ENCODE measurements at places on chromosomes 6 and 20.

DNA sequence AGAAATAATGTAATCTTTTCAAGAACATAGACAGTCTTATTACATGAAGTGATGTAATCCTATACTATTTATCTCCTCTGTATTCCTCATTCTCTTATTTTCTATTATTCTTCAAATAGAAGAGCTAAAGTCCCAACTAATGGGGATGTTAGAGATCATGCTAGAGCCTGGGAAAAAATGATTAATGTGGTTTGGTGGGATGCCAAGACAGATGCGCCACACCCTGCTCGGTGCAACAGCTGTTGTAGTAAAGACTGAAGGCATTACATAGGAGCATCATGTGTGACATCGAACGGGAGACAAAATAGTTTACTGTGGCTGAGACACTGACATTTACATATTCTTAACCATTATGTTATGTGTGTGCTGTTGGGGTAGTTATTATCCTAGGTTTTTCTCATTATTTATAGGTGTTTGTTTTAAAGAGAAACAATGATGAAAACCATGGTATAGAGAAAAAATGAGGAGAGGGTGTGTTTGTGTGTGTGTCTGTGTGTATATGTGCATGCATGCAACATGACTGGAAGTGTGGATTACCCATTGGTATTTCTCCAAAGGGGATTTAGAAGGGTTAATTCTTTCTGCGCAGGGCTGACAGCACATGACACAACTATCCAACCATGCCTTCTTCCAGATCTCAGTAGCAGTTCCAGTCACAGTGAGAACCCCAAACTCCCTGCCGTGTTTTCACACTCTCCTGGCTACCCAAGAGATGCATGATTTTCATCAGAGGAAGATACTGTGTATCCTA lies 155.3 kb downstream of the EYA4 start:
- no peak for DNase-seq

GRCh38 chr6:133854364-133855275 lies 34.3 kb upstream of the TCF21 start:
- no peak for DNase-seq

DNA sequence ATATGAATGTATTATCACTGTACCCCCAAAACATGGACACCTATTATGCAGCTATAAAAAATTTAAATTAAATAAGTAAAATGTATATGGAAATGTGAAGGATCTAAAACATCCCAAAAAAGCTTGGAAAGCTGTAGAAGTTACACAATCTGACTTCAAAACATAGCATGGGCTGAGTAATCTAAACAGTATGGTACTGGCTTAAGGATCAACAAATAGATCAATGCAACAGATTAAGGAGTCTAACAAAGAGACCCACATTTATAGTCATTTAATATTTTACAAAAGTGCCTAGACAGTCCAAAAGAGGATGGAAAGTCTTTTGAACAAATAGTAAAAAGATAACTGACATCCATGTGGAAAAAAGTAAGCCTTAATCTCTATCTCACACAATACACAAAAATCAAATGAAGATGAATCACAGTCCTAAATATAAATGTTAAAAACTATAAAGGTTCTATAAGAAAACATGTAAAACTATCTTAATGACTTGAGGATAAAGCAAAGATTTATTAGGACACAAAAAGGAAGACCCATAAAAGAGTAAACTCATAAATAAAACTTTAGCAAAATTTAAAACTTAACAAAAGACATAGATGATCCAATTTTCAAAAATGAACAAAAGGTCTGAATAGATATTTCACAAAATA lies 46.8 kb downstream of the RANBP9 start:
- no peak for DNase-seq

GRCh38 chr6:13535306-13535705 lies 39.1 kb upstream of the SIRT5 start:
- no peak for DNase-seq

GRCh38 chr6:52303178-52303577 lies 18.6 kb upstream of the MCM3 start:
- DNase-seq, result no peak

Data from activated CD8-positive, alpha-beta memory T cell treated with anti-CD3 and anti-CD28 coated beads for 48 hours (primary cell).